B cell (primary cell): ENCODE measurements at places on chromosomes 7 and 10.

DNA sequence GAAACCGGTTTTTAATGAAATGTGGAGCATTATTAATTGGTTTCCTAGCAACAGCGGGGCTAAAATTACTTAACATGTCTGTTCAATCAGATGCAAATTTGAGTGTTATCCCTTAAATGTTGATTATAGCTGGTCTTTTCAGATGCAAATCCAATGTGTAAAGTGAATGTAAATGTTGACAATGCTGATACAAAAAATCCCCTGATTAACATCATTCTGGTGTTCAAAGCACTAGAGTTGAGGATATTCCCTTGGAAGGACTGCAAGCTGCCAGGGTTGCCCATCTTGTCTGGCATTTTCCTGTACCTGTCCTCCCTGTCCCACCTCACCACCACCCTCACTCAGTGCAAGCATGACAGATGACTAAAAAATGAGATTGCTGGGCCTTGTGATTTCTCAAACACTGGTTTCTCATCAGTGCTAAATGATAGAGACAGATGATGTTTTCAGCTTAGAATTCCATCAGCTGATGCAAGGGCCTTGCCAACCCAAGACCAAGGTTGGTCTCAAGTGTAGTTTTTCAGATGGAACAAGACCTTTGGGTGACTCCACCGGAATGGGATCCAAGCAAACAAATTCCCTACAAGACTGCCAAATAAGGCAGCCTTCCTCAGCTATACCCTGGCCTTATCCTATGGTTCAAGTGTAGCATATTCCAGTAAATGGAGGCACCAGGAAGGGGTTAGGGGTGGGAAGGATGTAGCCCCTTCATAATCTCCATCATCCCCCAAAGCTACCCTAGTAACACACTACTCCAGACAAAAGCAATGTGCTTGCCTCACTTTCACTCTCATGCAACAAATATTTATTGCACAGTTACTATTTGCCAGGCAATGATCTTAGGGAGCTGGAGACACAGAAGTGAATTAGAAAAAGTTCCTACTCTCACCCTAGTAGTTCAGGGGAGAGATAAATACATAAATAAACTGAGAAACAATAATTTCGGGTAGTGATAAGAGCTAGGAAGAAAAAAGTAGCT lies 54.9 kb downstream of the JAZF1 start:
- no peak for DNase-seq

DNA sequence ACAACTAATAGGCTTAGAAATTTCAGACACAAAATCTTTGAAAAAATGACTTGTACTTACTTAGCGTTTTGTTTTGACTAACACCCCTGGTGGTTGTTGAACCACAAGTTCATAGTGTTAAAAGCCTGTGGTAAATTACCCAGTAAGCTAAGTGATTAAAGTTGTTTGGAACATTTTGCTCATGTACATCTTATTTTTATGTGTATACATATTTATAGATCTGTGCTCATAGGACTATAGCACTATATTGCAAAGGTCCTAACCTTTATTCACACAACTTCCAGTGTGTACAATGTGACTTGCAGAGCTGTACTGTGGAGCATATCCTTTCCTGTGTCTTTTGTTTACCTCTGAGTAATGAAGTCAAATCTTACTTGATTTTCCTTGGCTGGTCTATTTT lies 79.6 kb downstream of the BMPR1A start:
- DNase-seq: no peak

- no peak for DNase-seq
Measured at GRCh38 chr10:123548770-123549169, 117.4 kb upstream of the GPR26 start.

- no peak for DNase-seq
Measured at GRCh38 chr10:93452143-93452542, 30.0 kb downstream of the MYOF start.

GRCh38 chr10:117884592-117884991 lies 162.1 kb downstream of the RAB11FIP2 start:
- no peak for DNase-seq

DNA sequence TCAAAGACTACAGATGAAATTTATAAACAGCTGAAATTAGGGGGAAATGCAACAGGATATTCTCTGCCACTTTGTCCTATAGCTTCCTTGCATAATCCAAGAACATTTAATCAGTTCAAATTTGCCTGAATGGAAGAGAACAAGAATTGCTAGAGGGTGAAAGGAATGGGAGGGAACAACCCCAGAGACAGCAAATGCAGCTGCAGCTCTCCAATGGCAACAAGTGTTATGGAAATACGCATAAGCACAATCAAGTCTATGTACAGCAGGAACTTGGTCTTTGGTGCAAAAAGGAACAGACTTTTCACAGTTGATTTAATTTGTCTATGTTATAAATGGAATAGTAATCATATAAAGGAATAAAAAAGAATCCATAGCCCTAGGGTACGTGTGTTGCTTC lies 269.0 kb upstream of the ETV1 start:
- no peak for DNase-seq

DNA sequence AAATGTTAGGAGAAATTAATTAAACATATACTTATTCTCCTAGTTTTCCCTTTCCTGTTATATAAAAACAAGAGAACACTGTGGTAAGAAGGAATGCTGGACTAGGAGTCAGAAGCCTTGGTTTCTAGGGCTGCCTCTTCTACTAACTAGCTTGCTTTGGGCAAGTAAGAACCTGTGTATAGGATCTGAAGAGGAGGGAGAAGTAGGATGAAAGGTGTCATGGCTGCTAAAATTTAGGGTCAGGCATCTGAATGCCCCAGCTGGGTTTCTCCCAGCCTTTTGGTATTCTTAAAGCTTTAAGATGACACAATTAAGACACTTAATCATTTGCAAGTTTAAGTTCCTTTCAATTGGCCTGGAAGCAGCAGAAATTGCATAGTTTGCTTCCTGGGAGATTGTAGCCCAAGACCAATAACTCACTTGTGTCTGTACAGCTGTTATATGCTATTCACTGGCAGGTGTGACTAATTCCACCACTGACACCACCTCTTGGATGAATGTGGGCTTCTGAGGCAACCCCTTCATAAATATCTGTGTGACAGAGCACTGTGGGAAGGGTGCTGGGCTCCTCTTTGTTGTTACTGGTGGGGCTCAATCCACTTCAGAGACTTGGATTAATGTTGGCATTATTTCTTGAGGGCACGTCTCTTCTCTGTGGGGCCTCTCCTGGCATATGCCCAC lies 137.2 kb downstream of the LRMDA start:
- no peak for DNase-seq
